ENCODE measurements at places on chromosomes 12 and 14. TPM values are rescaled to one million over a fixed set of nuclear protein-coding genes. Genes with fewer than 3 reads are reported as not detected.

TBC1D30 gene
- 14.8 TPM for total RNA-seq

AACS gene
- total RNA-seq = 7.6 TPM

DNA sequence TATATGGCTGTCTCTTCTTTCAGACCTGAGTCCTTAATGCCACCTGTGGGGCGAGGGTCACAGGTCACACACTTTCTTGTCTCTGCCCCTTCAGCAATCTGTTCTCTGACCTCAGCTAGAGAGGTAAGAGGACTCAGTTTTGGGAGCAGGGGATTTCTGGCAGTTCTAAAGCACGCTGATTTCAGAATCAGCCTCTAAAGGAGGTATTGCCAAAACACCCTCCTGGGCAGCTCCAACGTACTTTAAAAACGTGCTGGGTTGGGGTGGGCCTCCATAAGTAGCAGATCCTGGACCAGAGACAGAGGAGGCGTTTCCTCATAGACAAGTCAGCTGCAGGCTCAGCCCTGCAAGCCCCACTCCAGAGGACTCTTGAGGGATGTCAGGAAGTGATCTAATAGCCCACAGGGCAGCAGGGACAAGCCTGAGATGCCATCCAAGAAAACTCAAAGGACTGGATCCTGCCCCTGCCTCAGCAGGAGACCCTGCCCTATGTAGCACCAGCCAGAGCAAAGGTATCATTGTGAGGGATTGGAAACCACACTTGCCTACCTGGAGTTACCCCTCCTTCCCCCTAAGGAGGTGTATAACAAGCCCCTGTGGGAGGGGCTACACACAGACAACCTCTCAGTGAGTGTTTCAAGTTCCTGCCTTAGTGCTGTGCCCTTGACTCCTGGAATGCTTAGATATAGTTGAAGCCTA, 8.5 kb downstream of the CTDSP2 start:
- no peaks in the 10 kb centered on the region for H3K27me3 ChIP-seq
- H3K4me1 ChIP-seq = peaks cover 76% of the 10 kb centered on the region
- peak overlapping the region; percentile 96 for H3K27ac ChIP-seq
- peak overlapping the region; percentile 28 for H3K4me3 ChIP-seq
- H3K36me3 ChIP-seq = no peaks in the 10 kb centered on the region

- H3K27me3 ChIP-seq = no peaks in the 10 kb centered on the region
- H3K27ac ChIP-seq = no peak overlapping the region
- H3K4me1 ChIP-seq = no peaks in the 10 kb centered on the region
- no peak for DNase-seq
- no peaks in the 10 kb centered on the region for H3K36me3 ChIP-seq
Measured at GRCh38 chr12:132546647-132547046, 56.7 kb downstream of the FBRSL1 start.

DNA sequence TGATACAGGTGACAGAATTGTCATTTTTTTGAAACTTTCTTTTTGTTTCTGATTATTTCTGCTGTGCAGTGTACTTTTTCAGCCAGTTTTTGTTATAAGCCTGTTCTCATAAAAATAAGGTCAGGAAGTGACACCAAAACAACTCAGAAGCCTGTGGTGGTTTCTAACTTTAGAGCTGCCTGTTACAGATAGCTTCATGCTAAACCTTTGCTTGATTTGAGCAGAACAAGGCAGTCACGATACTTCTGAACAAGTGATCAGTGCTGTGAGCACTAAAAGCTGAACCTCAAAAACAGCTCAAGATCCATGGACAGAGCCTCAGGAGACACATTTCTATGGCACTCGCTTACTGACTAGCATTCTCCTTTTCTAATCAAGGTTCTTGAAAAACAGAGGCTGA, 82.0 kb downstream of the PRKCH start:
- H3K27me3 ChIP-seq = no peaks in the 10 kb centered on the region
- no peaks in the 10 kb centered on the region for H3K4me1 ChIP-seq
- no peaks in the 10 kb centered on the region for H3K36me3 ChIP-seq
- H3K4me3 ChIP-seq = no peak overlapping the region
- no peak for DNase-seq
- H3K27ac ChIP-seq = no peak overlapping the region

APOLD1 gene
- total RNA-seq = 57.2 TPM

DNA sequence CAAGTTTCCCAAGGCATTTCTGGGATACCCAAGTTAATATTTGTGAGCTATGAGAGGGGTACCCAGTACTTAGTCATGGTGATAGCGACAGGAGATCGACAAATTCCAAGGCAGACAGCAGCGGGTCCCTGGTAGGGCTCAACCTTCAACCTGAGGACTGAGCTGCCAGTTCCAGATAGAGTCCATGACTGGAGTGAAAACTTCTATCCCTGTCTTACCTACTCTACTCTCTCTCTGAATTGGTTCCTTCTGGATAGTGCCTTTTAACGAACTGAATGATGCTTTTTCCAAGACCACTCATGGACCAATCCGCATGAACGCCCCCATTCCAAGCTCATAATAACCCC, 76.9 kb upstream of the ALG10 start:
- H3K27ac ChIP-seq = no peak overlapping the region
- no peaks in the 10 kb centered on the region for H3K4me1 ChIP-seq
- no peaks in the 10 kb centered on the region for H3K27me3 ChIP-seq
- H3K36me3 ChIP-seq = no peaks in the 10 kb centered on the region
- H3K4me3 ChIP-seq = no peak overlapping the region

- H3K36me3 ChIP-seq = no peaks in the 10 kb centered on the region
- H3K4me1 ChIP-seq = peaks cover 10% of the 10 kb centered on the region
- no peak for DNase-seq
- no peak overlapping the region for H3K27ac ChIP-seq
Measured at GRCh38 chr12:29565727-29566126, 68.2 kb upstream of the OVCH1 start.

GRCh38 chr14:24861083-24861630, 188.8 kb downstream of the STXBP6 start:
- no peak overlapping the region for H3K4me3 ChIP-seq
- H3K27ac ChIP-seq = no peak overlapping the region
- H3K27me3 ChIP-seq = no peaks in the 10 kb centered on the region
- DNase-seq = no peak

NTS gene
- total RNA-seq = 0.88 TPM

- H3K4me3 ChIP-seq = no peak overlapping the region
- DNase-seq = no peak
- H3K36me3 ChIP-seq = no peaks in the 10 kb centered on the region
- H3K27me3 ChIP-seq = no peaks in the 10 kb centered on the region
- H3K27ac ChIP-seq = no peak overlapping the region
Measured at GRCh38 chr12:105775343-105775742, 363.4 kb downstream of the NUAK1 start.

DNA sequence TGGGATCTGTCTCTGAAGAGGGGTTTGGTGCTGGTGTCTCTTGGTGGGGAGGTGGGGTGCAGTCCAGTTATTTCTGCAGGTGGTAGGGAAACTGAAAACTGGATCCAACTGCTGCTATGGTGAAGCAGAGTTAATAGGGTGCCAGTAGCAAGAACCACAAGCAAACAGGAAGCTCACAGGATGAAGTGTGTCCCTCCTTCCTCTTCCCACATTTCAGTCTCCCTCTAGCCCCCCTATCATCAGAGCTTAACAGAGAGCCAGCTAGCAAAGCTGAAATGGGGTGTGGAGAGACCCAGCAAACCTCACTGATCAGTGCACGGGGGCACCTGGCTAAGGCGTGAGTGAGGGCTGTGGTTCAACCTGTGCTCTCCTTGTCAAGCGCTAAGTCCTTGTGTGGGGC, 69.1 kb upstream of the C12orf71 start:
- H3K27me3 ChIP-seq = no peaks in the 10 kb centered on the region
- no peak overlapping the region for H3K27ac ChIP-seq
- no peaks in the 10 kb centered on the region for H3K36me3 ChIP-seq

DNA sequence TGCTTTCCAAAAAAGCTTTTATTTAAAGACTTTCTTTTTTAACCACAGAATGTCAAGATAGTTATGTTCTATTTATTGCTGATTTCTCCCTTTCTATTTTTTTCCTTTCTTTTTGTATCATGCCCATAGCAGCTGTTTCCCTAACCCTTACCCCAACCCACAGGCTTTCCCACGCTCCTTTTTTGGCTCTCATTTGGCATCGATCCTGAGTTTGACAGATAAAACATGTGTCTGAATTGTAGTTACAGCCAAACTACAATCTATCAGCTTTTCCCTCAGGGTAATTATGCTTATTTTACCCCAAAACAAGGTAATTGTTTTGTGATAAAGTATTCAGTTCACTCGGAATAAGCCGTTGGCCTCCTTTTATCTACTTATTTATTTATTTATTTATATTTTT, 46.7 kb downstream of the PDE3A start:
- no peaks in the 10 kb centered on the region for H3K4me1 ChIP-seq
- no peak overlapping the region for H3K27ac ChIP-seq
- no peaks in the 10 kb centered on the region for H3K27me3 ChIP-seq
- no peaks in the 10 kb centered on the region for H3K36me3 ChIP-seq

DNA sequence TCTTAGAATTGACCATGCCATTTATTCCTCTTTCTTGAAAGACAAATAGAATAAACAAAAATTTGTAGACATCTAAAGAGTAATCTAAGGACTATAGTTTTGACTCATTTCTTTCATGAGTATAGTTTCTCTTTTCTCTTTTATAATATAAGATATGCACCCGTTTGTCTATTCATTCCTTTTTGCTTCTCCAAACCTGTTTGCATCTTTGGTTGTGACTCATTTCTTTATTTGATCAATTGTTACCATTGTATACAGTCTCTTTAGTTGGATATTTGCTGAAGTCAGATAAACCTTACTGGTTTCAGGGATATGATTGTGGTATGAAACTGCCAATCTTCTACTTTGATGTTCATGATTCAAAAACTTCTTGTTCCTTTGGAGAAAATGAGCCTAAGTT, 268.7 kb downstream of the FBXL14 start:
- no peaks in the 10 kb centered on the region for H3K4me1 ChIP-seq
- no peaks in the 10 kb centered on the region for H3K36me3 ChIP-seq
- no peak overlapping the region for H3K4me3 ChIP-seq
- no peak overlapping the region for H3K27ac ChIP-seq
- H3K27me3 ChIP-seq = no peaks in the 10 kb centered on the region

- peak overlapping the region; percentile 99 for H3K27ac ChIP-seq
- no peaks in the 10 kb centered on the region for H3K27me3 ChIP-seq
- no peak overlapping the region for H3K4me3 ChIP-seq
- DNase-seq = no peak
Measured at GRCh38 chr12:108702595-108703320, 28.6 kb downstream of the CORO1C start.

DNA sequence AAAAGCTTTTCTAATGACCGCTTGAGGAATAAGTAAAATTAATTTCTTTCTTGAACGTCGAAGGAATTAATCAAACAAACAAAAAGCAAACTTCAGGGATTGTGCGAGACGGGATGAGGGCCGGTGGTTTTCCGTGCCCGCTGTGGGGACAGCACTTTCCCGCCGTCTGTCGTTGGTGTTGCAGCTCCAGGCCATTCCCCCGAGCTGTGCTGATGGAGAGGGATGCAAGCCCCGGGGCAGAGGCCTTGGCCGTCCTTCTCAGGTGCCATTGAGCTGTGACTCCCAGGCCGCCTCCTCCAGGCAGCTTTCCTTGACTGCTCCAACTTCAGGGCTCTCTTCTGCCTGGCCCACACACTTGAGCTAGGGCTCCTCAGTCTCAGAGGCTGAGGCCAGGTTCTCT, 109.0 kb upstream of the C14orf180 start:
- H3K4me1 ChIP-seq = no peaks in the 10 kb centered on the region
- no peak for DNase-seq
- no peak overlapping the region for H3K27ac ChIP-seq
- no peaks in the 10 kb centered on the region for H3K36me3 ChIP-seq
- no peak overlapping the region for H3K4me3 ChIP-seq

GRCh38 chr12:118302053-118302452, 70.7 kb downstream of the TAOK3 start:
- no peak overlapping the region for H3K4me3 ChIP-seq
- DNase-seq = no peak
- H3K27me3 ChIP-seq = no peaks in the 10 kb centered on the region
- no peaks in the 10 kb centered on the region for H3K4me1 ChIP-seq

GRCh38 chr12:12297201-12297830, 30.5 kb upstream of the LRP6 start:
- peaks cover 5% of the 10 kb centered on the region for H3K4me1 ChIP-seq
- no peaks in the 10 kb centered on the region for H3K36me3 ChIP-seq
- no peaks in the 10 kb centered on the region for H3K27me3 ChIP-seq
- DNase-seq = no peak

DNA sequence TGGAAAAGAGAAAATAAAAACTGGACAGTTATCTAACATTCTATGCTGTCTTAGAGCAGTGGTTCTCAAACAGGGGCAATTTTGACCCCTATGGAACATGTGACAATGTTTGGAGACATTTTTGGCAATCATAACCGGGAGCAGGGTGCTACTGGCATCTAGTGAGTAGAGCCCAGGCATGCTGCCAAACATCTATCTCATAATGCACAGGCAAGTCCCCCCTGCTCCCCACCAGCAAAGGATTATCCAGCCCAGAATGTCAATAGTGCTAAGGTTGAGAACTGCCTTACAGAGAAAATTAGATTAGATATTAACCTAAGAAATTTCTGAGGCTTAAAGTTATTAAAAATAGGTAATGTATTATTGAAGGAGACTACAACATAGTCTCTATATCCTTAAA, 22.9 kb upstream of the CATSPERB start:
- H3K27ac ChIP-seq = no peak overlapping the region
- H3K36me3 ChIP-seq = no peaks in the 10 kb centered on the region
- H3K4me3 ChIP-seq = no peak overlapping the region
- H3K27me3 ChIP-seq = no peaks in the 10 kb centered on the region
- DNase-seq = no peak
- H3K4me1 ChIP-seq = no peaks in the 10 kb centered on the region

DNA sequence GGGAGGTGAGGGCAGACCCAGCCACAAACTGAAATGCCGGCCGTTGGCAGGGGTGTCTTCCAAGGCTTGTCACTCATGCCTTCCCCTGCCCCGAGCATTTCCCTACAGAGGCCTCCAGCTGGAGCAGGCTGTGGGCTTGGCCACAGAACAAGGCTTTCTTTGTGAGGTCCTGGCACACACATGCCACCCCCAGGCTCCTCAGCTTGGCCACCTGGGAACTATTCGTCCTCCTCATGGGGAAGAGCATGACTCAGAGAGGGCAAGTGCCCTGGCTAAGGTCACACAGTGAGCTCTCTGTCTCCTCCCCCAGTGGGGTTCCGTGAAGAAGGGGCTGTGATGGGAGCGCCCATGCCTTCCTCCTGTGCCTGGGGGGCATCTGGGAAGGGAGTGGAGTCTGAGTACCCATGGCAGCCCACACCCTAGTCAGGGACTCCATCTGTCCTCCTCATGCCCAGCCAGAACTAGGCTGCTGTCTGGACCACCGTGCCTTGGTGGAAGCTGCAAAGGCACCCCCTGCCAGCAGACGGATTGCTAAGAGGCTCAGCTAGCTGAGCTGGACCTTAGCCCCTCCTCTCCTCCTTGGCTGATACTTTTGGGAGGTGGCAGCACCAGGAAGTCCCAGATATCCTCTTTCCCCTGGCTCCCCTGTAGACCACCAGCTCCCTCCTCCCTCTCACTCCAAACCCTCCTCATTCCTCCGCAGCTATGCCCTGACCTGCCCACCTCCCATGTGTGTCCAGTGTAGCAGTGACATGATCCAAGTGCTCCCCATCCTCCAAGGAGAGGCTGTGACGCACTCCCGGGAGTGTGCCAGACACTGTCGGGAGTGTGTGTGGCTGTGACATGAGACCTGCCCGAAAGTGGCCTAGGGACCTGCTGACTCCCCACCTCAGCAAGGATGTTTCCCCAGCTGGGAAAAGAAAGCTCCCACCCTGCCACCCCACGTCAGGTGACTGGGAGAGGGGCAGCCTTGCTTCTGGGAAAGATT, 21.4 kb downstream of the ABCB9 start:
- H3K4me1 ChIP-seq = no peaks in the 10 kb centered on the region
- H3K36me3 ChIP-seq = no peaks in the 10 kb centered on the region
